ENCODE measurements at places on chromosomes 12 and 14.

DNA sequence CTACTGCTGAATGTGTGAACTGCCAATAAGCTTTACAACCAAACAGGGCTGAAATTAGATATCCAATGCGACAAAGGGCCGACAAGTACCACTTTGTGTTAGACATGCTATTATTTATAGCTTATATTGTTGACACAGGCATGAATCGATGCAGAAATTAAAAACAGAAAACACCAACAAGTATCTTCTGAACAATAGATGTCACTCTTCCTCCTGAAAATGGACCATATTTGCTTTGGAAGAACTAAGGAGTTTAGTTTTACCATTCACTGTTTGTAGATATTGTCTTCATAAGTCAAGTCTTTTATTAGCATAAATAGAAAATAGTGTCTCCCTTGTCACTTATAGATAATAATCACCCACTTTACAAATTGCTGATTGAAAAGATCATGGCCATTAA lies 86.5 kb downstream of the LRIG3 start:
- no peak for DNase-seq

DNA sequence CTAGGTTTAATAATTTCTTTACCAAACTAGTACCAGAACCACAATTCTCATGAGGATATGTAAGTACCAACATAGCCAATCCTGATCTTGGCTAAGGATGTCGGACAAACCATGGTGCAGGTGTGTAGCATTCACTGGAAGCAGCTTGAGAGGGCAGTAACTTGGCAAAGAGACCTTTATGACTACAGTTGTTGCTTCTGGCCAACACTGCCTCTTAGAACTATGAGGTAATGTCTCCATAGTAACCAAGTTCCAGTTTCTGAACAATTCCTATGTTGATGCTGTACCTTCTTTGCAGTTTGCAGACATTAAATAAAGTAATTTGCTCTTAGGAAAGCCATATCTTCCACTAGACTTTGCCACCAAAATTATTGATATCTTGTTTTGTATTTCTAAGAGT lies at the start of gene LMNTD1:
LMNTD1 (minus strand) TSS at position 186 of the 400 bp plus-strand sequence. CDS start 324 bp downstream, outside the sequence.
- DNase-seq = peak; percentile 12

DNA sequence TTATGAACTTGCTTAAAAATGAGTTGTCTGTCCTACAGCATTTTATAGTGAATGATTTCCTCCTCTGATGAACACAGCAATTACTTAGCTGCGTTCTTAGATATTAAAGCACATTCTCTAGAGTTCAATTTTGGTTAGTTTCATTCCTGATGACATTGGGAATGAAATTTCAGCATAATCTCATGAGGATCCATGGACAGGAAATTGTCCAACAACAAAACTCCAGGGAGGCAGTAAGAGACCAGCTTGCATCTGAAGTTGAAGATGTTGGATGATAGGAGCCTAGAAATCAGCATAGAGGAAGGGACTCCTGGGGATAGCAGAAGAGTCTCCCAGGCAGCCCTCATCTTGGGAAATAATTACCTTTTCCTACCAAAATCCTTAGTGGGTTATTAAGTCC lies 128.7 kb upstream of the RAP1B start:
- DNase-seq = no peak

DNA sequence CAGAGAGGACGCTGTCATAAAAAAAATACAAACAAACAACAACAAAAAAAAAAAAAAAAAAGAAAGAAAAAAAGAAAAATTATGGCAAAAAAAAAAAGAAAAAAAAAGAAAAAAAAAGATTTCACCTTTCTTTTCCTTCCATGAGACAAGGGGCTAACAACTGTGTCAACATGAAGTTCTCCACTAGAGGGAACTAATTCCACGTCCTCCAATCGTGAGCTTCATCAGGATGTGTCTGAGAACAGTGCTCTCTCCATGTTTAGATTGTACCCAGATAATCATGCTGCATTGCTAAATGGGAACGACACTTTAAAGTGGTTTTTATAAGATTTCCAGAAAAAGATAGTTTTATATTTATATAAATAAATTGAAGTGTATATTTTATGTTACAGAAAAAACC lies 96.2 kb upstream of the PTPRB start:
- DNase-seq = no peak

DNA sequence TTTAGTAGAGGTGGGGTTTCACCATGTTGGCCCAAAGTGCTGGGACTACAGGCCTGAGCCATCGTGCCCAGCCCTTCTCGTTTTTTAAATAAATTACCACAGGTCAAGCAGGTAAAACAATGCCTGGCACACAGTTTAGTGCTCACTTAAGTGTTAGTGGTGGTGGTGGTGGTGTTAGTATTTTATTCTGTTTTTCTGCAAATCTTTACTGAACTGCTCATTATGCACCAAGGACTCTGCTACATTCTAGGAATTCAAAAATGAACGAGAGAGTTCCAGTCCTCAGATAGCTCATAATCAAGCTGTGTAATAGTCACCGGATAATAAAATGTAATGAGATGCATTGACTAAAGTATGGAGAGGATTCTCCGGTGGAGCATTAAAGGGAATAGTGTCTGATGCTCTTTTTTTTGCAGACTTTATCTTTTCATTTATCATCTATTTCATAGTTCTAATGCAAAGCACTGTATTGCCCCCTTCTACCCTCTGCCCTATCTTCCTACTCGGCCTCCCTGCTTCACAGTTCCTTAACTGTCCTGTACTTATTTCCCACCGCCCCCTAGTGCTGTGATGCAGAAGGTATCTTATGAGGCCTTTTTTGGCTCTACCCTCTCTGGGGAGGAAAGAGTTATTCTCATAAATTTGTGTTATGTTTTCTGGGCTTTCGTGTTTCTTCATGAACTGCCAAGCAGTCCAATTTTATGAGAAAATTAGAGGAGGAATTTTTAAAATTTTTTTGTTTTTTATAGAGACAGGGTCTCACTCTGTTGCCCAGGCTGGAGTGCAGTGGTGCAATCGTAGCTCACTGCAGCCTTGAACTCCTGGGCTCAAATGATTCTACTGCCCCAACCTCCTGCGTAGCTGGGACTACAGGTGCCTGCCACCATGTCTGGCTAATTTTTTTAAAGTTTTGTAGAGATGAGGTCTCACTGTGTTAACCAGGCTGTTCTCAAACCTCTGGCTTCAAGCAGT lies 1.0 kb downstream of the ITFG2 start:
- no peak for DNase-seq

DNA sequence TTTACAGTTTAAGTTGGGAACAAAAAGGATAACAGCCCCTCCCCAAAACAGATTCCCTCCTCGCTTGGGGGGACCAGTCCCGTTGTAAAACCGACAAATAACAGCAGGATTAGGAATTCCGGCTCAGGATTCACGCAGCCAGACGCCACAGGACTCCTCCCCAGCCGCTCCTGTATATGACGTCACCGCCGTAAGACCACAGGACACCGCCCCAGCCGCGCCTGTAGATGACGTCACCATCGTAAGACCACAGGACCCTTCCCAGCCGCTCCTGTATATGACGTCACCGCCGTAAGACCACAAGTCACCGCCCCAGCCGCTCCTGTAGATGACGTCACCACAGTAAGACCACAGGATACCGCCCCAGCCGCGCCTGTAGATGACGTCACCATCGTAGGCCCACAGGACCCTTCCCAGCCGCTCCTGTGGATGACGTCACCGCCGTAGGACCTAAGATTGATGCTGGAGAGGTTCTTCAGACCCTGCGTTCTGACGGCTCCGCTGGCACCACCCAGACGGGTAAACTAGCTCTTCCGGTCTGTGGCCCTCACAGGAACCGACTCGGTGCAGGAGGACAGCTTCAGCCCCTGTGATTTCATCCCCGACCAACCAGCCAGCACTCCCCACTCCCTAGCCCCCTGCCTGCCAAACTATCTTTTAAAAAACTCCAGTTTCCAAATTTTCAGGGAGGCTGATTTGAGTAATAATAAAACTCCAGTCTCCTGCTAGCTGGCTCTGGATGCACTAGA lies 43.9 kb upstream of the FBRSL1 start:
- DNase-seq = peak; percentile 48

DNA sequence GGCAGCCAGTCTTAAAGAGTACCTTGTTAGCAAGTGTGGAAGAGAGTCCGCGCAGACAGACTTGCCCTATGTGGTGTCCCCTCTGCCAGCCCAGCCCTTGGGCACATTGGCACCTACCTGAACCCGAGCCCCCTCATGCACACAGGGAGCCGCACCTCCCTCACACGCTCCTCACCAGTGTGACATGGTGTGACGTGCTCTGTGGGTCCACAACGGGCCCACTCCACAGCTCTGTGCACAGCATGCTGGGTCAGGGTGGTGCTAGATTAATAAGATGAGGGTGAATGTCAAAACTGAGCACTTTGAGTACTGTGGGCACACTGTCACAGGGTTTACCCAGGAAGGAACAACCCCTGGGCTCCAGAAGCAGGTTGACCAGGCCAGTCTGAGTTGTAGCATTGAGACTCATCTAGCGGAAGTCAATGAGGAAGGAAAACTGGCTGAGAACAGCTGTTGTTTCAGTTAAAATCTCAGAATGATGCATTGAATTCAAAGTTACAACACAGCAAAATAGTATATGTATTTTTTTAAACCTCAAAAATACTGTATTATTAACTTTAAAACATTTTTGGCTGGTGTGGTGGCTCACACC lies 53.4 kb upstream of the AMN start:
- no peak for DNase-seq

DNA sequence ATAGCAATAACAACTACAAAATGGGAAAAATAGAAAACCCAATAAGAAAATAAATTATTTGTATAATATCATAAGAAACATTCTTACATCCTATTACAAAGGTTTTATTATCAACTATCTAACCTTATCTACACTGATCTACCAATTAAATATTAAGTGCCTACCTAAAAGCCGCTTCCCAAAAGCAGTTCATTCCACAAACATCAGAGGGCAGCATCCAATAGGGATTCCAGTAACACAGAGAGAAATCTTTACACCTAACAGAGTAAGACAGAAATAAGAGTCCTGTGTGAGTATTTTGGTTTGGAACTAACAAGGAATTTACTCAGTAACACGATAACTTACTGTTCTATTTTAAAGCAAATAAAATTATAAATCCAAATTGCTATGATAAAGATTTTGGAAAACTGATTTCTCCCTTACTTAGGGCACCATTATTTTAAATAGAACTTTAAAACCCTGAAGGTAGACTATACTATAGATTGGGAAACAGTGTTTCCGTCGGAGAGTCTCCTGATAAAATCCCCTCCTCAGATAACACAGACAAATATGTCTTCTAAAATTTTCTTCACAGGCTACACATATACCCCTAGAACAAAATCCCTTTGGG lies 15.0 kb downstream of the GXYLT1 start:
- DNase-seq = no peak

DNA sequence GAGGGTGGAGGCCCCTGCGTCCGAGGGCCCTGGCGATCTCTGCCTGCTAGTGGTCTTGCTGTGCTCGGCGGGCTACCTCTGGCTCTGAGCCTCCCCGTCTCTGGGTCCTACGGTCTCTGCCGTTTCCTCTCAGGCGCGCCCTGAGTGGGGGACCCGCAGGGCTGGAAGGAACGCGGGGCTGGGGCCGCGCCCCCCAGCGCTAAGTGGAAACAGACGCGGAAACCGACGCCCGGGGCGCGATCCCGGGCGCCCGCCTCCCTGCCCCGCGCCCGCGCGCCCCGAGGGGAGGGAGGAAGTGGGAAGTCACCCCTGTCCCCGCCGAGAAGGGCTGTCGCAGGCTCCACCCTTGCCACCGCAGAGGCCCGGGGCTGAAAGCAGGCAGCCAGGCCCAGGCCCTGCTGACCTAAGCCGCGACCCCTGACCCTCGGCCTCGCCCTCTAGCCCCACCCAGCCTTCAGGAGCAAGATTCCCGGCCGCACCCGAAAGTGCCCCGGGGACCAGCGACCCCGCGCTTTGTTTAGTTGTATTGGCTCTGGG lies 831 bp downstream of the CRIP1 start:
- DNase-seq = no peak

DNA sequence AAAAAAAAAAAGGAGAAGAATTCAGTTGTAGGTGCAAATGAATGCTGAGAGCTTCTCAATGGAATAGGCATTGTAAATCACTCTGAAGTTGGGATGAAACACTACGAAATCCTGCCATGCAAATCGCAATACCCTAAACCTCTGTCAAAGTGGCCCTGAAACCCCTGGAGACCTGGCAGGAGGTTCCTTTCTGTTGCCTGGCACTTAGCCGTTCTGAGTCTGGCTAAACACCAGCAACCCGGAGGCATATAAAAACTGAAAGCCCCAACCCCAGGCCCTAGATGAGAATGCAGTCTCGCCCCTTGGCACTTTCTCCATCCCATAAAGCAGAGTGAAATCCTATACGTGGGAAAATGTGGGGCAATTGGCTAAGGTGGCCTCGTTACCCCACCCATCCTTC lies 151.5 kb upstream of the PARP11 start:
- no peak for DNase-seq

DNA sequence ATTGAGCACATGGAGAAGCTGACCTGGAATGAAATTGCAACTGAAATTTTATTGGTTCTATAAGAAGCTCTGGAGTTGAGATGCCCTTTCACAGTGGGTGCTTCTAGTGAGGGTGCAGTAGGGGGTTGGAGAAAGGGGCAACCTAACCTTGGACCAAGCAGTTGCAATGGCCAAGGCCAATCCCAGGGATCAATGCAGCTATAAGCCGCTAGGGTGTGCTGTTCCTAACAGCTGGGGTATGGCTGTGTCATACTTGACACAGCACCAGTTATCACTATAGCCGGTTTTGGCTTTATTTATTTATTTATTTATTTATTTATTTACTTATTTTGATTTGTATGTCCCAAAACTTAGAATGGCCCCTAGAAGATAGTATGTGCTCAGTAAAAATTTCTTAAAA lies 505.9 kb downstream of the FLRT2 start:
- no peak for DNase-seq

DNA sequence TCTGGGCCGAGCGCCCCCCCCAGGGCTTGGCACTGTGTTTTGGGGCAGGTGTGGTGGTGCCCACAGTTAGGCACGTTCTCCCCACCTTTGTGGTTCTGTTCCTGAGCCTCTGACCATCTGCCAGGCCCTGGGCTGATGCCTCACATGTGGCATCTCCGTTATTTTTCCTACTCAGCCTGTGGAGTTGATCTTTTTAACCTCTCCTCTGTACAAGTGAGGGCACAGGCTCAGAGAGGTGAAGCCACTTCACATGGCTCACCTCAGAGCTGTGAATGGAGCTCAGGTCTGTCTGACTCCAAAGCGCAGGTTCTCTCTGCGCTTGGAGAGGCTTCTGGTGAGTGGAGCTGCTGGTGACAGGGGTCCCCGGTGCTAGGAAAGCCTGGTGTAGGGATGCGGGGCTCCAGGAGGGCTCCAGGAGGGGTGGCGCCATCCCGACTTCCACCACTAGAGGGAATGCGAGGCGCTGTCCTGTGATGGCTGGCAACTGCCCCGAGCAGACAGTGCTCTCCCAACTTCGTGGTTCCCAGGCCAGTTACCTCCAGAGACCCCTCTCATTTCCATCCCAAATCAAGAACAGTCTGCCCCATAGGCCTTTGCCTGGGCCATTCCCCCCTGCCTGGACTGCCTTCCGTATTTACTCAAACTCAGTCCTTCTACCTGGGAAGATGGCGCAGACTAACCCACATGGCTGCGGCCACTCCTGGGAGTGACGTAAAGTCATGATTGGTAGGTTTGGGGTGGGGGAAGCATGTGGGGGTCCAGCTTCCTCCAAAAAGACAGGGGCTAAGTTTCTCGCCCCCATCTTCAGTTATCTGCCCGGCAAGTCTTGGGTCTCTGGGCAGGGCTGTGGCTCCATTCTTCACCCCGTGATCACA lies 9.9 kb downstream of the BCL7A start:
- DNase-seq = no peak
